ENCODE measurements at places on chromosomes 16 and 17.
A peak's percentile ranks its signal among the peaks of the same experiment; 100 is the strongest.

DNA sequence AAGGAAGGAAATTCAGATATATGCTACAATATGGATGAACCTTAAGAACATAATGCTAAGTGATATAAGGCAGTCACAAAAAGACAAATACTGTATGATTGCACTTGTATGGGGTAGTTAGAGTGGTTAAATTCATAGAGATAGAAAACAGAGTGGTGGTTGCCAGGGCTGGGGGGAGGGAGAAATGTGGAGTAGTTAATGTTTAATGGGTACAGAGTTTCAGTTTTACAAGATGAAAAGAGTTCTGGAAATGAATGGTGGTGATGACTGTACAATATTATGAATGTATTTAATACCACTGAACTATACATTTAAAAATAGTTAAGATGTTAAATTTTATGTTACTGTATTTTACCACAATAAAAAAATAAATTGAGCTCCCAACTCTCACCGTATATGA lies 157.9 kb downstream of the TOX3 start:
- no peak for DNase-seq

- DNase-seq, result no peak
Observed at GRCh38 chr17:81412490-81413093, 17.3 kb downstream of the BAHCC1 start.

GRCh38 chr17:66522591-66523272 lies 220.3 kb downstream of the PRKCA start:
- DNase-seq, result no peak

GRCh38 chr16:13322336-13322735 lies 420.9 kb downstream of the SHISA9 start:
- no peak for DNase-seq

DNA sequence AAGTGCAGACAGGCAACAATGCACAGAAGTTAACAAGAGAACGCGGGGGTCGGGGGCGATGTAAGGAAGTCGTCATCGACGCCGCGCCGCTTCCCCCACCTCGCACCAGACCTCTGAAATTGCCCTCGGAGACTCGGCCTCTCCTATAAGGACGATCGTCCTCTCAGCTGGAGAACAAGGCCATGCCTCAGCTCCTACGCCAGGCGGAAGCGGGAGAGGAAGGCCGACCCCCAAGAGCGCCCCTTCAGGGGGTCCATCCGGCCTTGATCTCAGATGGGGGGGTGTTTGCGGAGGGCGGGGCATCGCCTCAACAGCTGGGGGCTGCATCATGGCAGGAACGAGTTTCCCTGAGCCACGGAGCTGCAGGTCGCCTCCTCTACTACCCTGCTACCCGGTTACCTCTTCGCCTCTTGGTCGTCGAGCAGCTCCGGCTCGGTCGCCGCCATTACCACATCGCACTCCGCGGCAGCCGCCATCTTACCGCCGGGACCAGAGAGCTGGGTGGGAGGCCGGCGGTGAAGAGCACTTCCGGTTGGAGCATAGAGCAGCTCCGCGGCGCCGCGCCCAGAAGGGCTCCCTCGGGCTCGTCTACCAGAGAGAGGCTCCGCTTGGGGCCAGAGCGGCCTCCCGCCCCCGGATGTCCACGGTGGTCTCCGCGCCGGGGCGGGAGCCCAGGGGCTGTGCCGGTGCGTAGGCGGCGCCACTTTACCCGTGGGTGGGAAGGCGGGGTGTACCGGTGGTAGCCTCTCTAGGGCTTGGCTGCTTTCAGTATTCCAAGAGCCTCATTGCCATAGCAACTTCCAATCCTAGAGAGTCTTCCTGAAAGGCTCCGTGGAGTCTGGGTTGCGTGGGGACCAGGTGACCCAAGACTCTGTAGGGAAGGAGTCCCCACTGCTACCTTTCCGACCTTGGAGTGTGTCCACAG lies at the start of gene DNAJC7:
Gene DNAJC7, minus strand, starts transcription at position 499 of the 925 bp plus-strand sequence. Its CDS starts 23 bp downstream, at position 476.
- DNase-seq, result peak; percentile 97

DNA sequence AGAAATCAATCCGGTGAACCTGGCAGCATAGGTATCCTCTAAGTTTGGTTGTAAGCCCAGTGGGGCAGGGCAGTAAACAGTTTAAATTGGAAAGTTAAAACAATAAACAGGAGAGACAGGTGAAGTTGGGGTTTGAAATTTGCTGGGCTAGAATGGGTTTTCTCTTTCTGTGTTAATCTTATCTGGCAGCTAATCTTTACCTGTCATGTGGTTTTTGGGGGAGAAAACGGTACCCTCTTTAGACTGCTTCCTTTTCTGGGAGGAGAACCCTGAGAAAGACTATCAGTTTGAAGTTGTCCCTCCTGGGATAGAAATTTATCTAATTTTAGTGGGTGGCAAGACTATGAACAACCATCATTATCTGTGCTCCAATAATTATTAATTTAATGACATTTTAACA lies 24.0 kb downstream of the CDH13 start:
- no peak for DNase-seq

GRCh38 chr17:6172642-6173330 lies 102.6 kb downstream of the WSCD1 start:
- no peak for DNase-seq

- no peak for DNase-seq
Observed at GRCh38 chr16:22734368-22734767, 79.6 kb upstream of the HS3ST2 start.

DNA sequence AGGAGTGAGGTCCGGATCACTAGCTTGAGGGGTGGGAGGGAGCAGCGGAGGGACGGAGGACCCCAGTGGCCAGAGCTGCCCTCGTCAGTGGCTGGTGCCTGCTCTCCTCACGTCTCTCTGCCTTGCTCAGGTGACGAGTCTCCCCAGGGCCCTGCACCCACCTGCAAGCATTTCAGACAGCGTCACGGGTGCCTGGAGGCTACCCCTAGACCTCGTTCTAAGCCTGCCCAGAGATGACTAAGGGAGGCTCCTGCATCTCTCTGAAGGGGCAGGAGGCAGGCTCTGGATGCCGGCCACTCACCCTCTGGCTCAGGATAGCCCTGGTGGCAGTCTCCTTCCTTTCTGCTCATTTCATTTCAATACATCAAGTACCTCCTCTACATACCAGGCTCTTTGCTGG lies 68.8 kb downstream of the MRC2 start:
- peak; percentile 77 for DNase-seq

GRCh38 chr17:69978056-69978646 lies 96.9 kb upstream of the KCNJ16 start:
- no peak for DNase-seq

GRCh38 chr17:28174352-28175046 lies 132.0 kb downstream of the NLK start:
- no peak for DNase-seq

DNA sequence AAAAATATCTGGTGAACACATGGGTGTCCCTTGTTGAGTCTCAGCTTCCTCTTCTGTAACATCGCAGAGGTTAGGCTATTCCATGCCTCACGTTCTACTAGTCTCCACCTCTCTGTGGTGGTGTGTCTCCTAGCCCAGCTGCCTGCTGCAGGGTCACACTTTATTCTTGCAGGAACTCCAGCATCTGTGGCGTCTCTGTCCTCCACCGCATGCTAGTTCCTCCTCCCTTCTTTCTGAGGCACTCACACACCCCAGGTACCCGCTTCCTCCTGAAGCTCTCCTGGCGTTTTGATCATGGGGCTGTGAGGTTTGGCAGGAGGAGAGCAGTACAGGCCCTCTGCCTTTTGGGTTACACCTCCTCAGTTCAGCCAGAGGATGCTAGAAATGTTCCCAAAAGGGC lies 9.9 kb upstream of the TEX2 start:
- DNase-seq, result no peak

- DNase-seq, result no peak
Observed at GRCh38 chr17:72034000-72034399, 86.8 kb upstream of the SOX9 start.

DNA sequence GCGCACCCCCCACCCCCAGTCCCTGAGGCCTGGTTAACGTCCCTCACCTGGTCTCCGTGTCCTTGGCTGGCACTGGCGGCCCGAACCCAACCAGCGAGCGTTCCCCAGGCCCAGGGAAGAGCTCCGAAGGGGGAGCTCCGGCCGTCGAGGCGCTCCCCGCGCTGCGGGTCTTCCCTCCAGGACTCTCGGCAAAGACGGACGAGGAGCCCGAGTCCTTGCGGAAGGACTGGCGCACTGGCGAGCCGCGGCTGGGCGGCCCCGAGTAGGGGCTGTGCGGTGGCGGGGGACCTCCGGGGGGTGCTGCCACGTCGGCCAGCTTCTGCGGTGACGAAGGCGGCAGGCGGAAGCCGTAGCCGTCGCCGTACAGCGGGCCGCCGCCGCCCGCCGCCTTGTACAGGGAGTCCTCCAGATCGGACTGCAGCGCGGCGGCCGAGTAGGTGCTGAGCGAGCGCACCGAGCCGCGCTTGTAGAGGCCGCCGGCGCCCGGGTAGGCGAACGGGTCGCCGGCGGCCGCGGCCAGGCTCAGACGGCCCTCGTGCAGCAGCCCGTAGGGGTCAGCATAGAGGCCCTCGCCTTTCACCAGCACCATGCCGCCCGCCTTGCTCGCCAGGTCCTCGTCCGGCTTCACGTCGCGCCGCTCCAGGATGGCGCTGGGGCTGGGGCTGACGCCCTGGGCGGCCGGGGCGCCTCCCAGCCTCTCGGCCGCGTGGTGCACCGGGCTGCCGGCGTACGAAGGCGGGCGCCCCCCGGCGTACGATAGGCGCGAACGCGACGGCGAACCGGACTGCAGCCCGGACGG lies 44.1 kb downstream of the SRCIN1 start:
- no peak for DNase-seq

GRCh38 chr16:13503960-13504635 lies 415.9 kb upstream of the ERCC4 start:
- no peak for DNase-seq

GRCh38 chr16:12455287-12455798 lies 348.3 kb downstream of the CPPED1 start:
- DNase-seq, result no peak

- no peak for DNase-seq
Observed at GRCh38 chr17:11935734-11936406, 61.4 kb downstream of the ZNF18 start.

- no peak for DNase-seq
Observed at GRCh38 chr16:25033852-25034251, 18.7 kb upstream of the ARHGAP17 start.

GRCh38 chr16:58638148-58639036 lies 8.8 kb upstream of the CNOT1 start:
- DNase-seq, result no peak

GRCh38 chr16:82439678-82440293 lies 187.0 kb upstream of the CDH13 start:
- no peak for DNase-seq

All from chondrocyte (in vitro differentiated cells).